Gastroesophageal sphincter (tissue), 4 donors: ENCODE measurements at places on chromosomes 3 and 15.

- ATAC-seq, result no peak
These were observed 509.1 kb downstream of the FOXP1 start for GRCh38 chr3:71074423-71074822.

DNA sequence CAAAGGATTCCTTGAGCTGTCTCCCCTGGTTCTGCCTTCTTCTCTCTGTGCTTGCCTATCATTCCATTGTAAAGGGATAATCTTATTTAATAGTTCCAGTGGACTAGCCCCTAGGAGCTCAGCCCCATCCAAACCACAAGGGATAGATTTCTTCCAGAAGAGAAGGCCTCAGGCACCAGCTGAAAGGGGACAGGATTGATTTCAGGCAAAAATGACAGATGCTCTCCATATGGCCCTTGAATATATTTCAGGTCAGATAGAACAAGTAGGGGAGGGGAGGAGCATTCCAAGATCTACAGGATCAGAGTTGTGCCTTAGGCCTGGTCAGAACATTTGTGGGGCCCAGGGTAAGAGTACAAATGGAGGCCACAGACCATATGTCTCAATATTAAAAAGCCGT, 85.3 kb downstream of the RPLP1 start:
- no peak for ATAC-seq

DNA sequence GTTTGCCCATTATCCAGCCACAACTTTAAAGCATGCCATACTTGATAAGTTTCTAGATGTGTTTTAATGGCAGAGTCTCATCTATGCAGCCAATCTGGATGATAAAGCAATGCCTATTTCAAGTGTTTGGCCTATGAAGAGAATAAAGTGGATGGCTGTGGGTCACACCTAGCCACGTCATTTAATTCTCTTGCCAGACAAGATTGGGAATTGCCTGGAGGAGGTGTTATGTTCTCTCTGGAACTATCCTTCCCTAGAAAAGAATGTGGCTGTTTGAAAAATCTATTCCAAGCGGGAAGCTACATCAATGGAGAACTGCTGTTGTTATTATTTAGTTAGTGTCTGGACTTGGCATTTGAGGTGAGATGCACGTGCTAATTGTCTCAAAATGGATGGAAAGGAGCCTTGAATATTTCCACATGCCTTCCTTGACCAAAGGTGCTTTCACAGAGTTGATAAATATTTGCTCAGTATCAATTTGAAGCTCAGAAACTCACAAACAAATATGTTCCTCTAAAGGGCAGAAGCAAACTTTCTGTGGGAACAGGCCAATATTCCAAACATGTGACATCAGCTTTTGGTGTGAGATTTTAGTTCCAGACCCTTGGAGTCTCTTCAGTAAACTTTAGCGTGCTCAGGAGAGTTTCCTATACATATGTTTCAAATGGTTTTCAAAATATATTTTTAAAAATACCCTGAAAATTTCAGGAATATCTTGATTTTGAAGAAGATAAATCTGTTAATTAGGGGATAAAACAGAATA, 510.6 kb upstream of the SGO1 start:
- no peak for ATAC-seq

DNA sequence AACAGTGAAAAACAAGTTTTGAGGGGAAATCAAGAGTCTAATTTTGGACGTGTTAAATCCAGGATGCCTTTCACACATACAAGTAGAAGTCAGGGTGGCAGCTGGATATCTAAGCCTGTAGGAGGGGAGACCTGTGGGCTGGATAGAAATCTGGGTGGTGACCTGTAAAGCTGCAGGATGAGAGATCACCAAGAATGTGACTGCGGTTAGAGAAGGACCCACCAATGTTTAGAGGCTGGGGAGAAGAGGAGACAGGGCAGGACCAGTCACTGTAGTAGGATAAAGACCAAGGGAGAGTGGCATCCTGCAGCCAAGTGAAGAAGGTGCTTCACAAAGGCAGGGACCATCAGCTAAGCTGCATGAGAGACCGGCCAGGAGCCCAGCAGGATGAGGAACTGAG, 36.2 kb downstream of the MRAS start:
- no peak for ATAC-seq

DNA sequence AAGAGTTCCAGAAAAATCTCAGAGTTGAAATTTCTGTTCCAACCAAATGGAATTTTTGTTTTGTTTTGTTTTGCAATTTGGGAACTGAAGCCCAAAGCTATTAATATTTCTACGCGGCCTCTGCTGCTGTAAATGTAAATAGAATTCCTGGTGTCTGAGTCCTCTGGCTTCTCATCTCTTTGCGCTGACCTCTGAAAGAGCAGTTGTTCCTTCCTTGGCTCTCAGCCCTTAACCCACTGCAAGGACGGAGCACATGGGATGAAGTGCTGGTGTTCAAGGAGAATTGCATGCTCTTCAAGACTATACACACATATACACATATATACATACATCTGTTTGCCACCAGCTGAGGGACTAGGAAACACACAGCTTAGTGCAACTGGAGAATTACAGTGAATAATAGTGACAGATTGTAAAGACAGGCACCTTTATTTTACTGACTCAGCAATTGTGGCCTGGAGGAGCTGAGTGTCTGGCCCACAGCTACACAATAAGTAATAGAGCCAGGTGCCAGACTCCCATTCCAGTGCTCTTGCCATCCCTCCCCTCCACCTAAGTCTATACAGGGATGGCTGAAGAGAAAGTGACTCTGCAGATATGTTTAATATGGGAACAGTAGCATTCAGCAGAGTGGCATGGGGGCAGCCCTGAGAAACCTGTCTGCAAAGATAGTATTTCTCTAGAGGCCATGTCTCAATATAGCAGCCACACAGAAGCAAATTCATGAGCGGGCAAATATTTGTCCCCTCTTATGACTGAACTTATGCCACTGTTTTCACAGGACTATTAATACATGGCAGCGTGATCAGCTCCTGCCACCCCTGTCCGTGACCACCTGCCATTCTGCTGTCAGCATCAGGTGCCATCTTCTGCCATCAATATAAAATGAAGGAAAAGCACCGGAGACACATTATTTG, 42.3 kb downstream of the NEK10 start:
- peak; percentile 84 for ATAC-seq

DNA sequence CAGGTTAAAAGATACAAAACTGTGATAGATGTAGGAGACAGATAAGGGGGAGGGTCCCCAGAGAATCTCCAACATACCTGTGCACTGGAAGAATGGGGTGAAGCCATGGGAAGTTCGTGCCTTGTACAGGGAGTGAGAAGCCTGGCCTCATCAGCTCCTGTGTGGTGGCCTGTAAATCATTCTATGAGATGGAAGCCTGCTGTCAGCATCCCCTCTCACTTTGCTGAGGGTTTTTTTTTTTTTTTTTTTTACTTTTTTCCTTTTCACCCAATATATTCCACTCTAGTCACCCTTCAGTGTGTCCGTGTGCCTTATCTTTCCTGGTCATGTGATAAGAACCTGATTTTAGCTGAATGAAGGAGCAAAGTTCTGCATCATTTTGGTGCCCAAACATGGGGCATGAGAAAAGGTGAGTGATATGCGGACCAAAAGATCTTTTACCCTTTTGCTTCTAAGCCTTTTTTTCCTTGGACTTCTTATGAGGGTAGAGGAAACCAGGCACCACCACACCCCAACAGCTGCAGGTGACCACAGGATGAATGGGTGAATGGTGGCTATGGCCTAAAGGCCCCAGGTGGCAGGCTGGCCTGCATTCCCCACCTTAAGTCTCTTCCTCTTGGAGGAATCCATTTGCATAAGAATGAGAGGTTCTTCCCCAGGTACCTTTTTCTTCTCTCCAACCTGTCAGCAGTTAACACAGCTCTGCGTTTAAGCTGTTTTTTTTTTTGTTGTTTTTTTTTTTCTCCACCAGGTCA, 1345.0 kb downstream of the NSUN3 start:
- ATAC-seq, result no peak

DNA sequence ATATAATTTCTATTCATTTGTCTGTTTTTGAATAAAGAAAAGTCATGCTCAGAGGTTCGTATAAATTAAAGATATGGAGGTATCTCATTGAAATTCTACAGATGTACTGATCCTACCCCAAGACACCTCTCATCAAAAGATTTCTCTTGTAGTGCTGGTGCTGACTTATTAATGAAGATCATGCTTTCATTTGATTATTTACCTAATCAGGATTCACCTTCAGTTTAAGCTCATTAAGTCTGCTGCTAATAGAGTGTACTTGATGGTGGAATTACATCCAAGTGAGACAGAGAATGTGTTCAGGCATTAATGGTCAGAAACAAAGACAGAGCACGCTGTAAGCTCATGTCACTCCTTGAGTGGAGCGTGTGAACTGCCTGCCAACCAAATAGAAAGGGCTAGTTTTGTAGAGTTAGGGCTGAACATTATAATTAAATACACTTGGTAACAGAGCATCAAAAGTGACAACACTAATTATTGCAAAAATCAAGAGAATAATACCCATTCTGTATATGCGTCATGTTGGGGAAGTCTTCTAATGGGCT, 45.5 kb downstream of the KBTBD12 start:
- no peak for ATAC-seq

DNA sequence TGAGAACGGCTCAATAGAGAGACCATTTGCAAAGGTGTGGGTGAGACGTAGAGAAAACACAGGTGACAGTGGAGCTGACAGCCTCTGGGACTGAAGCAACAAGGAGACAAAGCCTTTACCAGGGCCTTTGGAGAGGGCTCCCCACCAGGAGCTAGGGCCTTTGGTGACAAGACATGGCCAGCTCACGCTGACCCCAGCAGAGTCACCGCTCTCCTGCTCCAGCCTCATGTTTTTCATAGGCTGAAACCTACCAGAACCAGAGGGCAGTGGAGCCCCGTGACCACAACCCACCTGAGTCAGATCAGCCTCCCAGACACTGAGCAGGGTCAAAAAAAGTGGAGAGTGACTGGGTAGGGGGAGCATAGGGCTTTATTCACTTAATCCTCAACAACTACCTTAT, 214.7 kb downstream of the SHQ1 start:
- no peak for ATAC-seq

GRCh38 chr15:98581715-98582114, 66.6 kb upstream of the IGF1R start:
- no peak for ATAC-seq

GRCh38 chr15:79970624-79971434, at the start of gene BCL2A1:
Gene BCL2A1 (minus strand): TSS chr15:79971196. CDS start chr15:79971119, 77 bp downstream.
- peak; percentile 46 for ATAC-seq

DNA sequence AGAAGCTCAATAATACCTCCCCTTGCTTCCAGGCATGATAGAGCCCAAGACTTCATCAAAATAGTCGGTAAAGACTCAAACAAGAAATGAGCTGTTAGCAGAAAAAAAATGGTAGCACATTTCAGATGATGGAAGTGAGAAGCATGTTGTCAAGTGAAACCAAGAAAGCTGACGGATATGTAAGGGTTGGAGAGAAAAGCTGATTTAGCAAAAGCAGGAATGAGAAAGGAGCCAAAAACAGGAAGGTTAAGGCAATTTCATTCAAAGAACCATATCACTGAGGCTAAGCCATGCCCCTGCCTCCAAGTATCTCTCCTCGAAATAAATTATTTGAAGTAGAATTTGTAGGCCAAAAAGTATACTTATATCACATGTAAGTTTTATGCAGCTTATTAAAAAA, 88.8 kb downstream of the ANO10 start:
- no peak for ATAC-seq

- ATAC-seq, result no peak
These were observed 23.5 kb downstream of the ROBO2 start for GRCh38 chr3:77063423-77063822.

- ATAC-seq, result no peak
These were observed 206.1 kb upstream of the LRIG1 start for GRCh38 chr3:66706890-66707289.

- ATAC-seq, result no peak
These were observed 22.9 kb downstream of the LNP1 start for GRCh38 chr3:100424261-100424660.

GRCh38 chr3:182303169-182303568, 490.1 kb upstream of the ATP11B start:
- ATAC-seq, result no peak

- ATAC-seq, result no peak
These were observed 104.3 kb upstream of the RASGRP1 start for GRCh38 chr15:38668898-38669391.

GRCh38 chr3:107184375-107184774, 192.9 kb upstream of the CCDC54 start:
- no peak for ATAC-seq

- ATAC-seq, result no peak
These were observed 10.6 kb downstream of the LSG1 start for GRCh38 chr3:194661374-194661773.

DNA sequence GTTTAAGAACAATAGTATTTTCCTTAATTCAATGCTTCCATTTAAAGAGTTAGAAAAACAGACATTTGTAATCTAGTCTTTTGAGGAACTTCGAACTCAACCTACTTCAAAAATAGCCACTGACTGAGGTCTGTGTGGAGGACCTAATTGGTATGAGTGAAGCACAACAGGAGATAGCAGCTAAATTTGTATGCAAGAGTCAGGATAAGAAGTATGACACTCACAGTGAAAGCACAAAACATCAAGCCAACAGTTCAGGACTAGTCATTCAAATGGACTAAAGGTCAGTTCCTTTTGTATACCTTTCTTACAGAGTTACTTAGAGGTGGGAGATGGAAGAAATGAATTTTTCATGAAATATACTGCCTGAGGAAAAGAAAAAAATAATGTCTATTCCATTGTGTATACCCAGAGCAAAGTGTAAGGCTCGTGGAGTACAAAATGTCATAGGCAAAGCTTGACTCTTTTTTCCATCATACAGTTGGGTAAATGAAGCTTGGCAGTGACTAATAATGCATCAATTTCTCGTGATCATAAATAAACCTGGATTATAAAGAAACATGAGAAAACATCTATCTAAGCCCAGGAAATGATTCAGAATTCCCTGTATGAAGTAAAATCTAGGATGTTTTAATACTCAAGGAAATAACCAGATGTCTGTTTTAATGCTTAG, 1005.2 kb upstream of the CADM2 start:
- no peak for ATAC-seq

GRCh38 chr3:134374791-134375581, 739 bp upstream of the AMOTL2 start:
- ATAC-seq, result peak; percentile 44

GRCh38 chr3:56796202-56796601, 5.5 kb downstream of the ARHGEF3 start:
- ATAC-seq, result no peak

- ATAC-seq, result no peak
These were observed 19.7 kb upstream of the TCAIM start for GRCh38 chr3:44318891-44319311.

DNA sequence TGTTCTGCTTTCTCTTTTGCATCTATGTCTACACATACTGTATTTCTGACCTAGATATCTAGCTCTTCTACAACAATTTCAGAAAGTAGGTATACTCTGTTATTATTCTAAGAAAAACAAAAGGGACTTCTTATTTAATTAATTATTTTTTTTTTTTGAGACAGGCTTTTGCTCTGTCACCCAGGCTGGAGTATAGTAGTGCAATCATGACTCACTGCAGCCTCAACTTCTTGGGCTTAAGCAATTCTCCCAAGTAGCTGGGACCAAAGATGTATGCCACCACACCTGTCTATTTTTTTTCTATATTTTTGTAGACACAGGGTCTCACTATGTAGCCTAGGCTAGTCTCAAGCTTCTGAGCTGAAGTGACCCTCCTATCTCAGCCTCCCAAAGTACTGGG, 130.6 kb downstream of the MBNL1 start:
- peak; percentile 59 for ATAC-seq

- ATAC-seq, result peak; percentile 55
These were observed 878 bp downstream of the DYNC1LI1 start for GRCh38 chr3:32569540-32570420.

- ATAC-seq, result no peak
These were observed 32.1 kb downstream of the FAM174B start for GRCh38 chr15:92623435-92623834.

- ATAC-seq, result no peak
These were observed 32.1 kb upstream of the RPS17 start for GRCh38 chr15:82572311-82572710.
